Umbilical cord (tissue), 2 donors: ENCODE measurements at places on chromosomes 7 and 10. TPM values are rescaled to one million over a fixed set of nuclear protein-coding genes. Genes with fewer than 3 reads are reported as not detected.

CYP2C18 gene
- 1.9 TPM for total RNA-seq

RET gene
- total RNA-seq: 4.3 TPM

DNA sequence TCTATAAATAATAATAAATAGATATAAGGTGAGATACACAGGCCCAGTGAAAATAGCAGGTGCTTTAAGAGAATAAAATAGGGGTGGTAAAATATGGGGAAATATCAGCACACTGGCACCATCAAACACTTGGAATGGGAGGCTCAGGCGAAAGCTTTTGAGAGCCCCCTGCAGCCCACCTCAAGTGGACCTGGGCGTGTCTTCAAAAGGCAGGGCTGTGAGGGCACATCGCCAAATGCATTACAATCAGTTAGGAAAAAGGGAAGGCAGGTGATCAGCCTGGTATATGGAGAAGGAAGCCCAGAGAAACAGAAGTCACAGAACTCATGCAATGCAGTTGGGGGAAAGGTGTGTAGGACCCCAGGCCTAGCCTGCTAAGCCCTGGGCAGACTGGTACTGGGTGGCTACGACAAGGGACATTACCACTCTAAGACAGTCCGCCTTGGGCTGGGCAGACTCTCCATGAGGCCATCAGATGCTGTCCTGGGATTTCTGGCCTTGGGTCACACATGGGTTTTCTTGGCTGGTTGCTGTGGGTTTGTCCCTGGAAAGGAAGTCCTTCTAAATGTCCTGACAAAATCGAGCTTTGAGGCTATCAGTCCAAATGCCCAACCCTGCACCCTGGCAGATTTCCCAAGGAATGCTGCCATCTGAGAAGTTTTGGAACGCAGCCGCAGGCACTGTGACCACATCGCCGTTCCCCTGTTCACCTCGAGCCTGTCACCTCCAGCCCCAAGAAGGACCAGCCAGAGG lies 330.6 kb downstream of the GRID1 start:
- DNase-seq: no peak

CYP3A7 gene
- total RNA-seq: 1.2 TPM

- peak; percentile 66 for DNase-seq
These were observed 128.4 kb upstream of the PPP2R2D start for GRCh38 chr10:131772441-131772840.

DNA sequence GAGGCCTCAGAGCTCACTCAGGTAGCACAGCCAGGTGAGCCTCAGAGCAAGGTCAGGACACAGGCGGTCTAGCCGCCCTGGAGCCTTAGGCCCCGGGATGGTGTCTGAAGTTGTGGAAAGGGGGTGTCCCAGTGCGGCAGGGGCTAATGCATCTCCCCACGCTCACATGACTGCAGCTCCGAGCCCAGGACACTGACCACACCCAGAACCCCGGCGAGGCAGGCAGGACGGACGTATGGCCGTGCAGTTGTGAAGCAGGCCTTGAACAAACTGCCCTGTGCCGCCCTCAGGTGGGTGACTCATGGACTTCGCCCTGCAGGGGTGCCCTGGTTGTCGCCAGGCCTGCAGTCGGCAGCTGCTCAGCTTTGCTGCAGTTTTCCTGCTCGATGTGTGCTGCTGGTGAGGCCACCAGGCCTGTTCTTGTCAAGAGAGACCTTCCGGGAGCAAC lies 5.0 kb upstream of the PRKAR1B start:
- DNase-seq: no peak

CFTR gene
- total RNA-seq: 6.3 TPM

DNA sequence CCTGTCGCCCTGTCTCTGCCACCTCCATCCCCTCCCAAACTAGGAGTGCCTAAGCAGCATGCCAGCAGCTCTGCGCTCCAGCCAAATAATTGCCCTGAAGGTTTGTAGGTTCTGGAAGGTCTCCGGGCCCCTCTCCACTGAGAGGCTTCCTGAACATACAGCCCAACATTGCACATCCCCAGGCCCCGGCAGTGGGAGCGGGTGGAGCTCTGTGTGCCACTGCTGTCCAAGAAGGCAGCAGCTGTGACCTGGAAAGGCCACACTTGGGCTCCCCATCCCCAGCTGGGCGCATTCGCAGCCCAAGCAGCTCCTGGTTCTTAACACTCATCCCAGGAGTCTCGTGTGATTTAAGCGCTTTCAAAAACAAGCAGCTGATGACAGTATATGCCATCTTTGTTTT lies 95.7 kb downstream of the COL13A1 start:
- DNase-seq: no peak

- DNase-seq: no peak
These were observed 20.8 kb downstream of the WDFY4 start for GRCh38 chr10:48705401-48705938.

DNA sequence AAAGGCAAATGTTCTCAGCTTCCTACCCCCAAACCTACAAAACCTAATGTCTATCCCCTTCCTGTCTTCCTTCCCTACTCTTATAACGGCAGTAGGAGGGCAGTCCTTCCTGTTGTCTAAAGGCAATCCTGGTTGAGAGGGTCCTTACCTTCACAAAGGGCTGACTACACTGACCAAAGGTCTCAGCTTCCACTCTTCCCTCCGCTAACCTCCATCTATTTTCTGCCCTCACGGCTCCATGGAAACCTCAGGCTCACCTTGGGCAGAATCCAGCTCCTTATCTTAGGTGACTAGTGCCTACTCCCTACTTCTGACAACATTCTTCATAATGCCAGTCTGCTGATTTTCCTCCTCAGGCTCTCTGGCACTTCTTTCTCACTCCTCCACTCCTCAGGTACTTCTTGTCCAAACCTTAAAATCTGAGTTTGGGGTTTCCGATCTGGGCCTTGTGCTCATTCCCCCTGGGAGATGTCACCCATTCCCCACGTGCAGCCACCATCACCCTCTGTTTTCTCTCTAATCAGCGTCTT lies 542 bp downstream of the FBXL13 start:
- DNase-seq: peak; percentile 36

- peak; percentile 83 for DNase-seq
These were observed at the start of gene PCDH15 for GRCh38 chr10:54800741-54801421. PCDH15 (minus strand) TSS chr10:54801231; CDS start chr10:54664262, 136,969 bp downstream.

FFAR4 gene
- 0.96 TPM for total RNA-seq

DNA sequence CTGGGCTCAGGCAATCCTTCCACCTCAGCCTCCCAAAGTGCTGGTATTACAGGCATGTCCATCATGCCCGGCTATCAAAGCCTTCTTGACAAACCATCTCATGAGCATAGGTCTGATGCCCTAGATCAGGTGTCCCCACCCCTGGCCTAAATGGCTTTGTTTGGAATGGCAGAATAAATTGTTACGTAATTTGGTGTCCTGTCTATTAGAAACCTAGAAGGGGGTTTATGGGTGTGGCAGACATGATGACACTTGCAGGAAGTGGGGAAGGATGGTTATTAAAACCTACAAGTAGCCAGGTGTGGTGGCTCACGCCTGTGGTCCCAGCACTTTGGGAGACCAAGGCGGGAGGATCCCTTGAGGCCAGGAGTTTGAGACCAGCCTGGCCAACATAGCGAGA lies 38.6 kb upstream of the MKLN1 start:
- no peak for DNase-seq

DNA sequence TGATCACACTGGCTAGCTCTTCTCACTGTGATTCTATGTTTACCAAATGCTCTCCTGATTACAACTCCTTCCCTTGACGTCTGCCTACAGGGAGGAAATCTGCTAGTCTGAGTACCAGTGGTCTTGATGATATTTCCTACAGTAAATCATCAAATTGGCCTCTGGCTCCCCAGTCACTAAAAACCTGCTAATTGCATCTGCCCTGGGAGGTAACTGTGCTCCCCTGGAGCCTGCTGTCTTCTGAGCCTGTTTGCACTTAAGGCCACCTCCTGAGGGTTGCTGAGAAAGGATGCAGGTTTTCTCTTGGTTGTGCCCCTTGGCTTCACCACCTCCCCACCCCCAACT lies 56.0 kb downstream of the ELMO1 start:
- no peak for DNase-seq

ZNF804B gene
- total RNA-seq: 7.7 TPM

TSPAN12 gene
- total RNA-seq: 6.7 TPM

DNA sequence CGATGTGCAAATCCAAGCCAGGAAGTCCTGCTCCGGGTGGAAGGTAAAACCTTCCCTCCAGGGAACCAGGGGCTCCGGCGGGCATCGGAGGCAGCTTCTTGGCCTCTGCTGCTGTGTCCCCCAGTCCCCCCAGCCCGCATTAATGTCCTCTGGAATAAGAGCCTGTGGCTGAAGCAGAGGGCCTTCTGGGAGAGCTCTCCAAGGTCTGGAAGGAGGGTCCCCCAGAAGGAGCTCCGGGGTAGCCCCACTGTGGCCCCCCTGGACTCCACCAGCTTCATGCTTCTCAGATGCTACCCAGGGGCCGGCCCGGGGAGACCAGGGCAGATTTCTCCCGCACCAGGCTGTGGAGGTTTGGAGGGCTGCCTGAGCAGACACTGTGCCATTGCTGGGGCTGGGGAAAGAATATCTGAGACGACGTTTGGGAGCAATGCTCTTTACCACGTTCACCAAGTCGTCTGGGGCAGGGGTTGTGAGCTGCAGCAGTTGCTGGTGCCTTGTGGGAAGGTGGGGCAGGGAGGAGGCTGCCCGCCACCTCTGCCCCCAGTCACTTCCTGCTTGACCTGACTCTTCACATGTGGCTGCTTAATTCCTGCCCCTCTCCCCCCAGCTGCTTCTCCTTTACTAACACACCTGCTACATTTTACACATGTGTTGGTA lies 8.3 kb downstream of the ZNF853 start:
- no peak for DNase-seq

GRCh38 chr10:5814110-5815107 lies 1.2 kb upstream of the GDI2 start:
- DNase-seq: no peak

- DNase-seq: peak; percentile 93
These were observed 177.9 kb upstream of the PLXDC2 start for GRCh38 chr10:19638182-19638895.

DNA sequence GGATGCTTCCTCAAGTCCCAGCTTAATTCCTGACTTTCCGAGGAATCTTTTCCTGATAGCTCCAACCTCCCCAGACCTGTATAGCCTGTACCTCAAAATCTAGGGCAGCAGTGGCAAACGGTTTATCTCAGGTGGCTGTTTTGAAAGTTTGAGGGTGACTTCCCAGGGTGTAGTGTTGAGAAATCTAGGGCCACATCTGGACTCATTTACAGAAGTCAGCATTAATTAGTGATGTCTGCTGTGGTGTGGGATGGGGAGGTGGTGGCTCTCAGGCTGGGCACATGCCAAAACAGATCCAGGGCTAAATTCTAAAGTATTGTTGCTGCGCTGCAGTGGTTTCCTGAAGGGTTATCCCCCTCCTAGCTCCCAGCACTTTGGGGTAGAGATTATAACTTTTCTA lies 38.0 kb downstream of the UNC5B start:
- no peak for DNase-seq

TPST1 gene
- 88.1 TPM for total RNA-seq

DNA sequence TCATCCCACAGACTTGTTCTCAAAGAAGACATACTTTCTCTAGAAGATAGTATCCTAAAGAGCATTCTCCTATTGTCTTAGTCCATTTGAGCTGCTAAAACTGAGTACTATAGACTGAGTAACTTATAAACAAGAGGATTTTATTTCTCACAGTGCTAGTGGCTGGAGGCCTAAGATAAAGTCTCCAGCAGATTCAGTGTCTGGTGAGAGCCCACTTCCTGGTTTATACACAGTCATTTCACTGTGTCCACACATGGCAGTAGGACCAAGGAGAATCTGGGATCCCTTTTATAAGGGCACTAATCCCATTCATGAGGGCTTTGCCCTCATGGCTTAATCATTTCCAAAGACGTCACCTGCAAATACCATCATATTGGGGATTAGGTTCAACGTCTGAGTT lies 68.7 kb downstream of the LRRC17 start:
- no peak for DNase-seq
